Activated CD4-positive, alpha-beta T cell treated with anti-CD3 and anti-CD28 coated beads, Interleukin-2, amount 50 U/mL, for 1 hour (primary cell): ENCODE measurements at places on chromosomes 3 and 15.

DNA sequence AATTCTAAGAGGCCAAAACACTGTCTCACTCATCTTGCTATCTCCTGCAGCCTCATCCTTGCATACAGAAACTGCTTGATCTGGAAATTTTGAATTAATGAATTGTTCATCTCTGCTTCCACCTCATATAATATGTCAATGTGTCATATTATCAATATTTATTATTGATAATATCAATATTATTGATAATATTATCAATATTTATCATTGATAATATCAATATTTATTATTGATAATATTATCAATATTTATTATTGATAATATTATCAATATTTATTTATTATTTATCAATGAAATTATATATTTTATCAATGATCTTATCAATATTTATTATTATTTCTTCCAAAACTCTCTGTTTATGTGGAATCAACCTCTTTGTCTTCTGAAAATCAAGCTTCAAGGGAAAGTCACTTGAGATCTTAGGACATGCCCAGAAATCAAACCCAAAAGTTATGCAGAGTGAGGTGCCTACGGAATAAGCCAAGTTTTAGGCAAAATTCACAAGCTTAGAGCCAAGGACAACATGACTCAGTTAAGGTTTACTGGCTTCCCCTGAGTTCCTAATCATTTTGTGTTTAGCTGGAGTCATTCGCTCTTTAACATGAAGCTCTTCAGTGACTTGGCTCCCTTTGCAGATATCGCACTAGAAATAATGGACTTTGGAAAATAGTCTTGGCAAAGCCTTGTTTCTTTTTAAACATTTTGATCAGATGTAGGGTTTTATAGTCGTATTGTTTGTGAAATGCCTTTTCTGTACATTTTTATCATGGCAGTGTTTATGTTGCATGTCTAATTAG is 297.1 kb upstream of the RARB start:
- no peak for DNase-seq

- no peak for DNase-seq
Observed at GRCh38 chr3:191356631-191357439, 26.5 kb upstream of the UTS2B start.

DNA sequence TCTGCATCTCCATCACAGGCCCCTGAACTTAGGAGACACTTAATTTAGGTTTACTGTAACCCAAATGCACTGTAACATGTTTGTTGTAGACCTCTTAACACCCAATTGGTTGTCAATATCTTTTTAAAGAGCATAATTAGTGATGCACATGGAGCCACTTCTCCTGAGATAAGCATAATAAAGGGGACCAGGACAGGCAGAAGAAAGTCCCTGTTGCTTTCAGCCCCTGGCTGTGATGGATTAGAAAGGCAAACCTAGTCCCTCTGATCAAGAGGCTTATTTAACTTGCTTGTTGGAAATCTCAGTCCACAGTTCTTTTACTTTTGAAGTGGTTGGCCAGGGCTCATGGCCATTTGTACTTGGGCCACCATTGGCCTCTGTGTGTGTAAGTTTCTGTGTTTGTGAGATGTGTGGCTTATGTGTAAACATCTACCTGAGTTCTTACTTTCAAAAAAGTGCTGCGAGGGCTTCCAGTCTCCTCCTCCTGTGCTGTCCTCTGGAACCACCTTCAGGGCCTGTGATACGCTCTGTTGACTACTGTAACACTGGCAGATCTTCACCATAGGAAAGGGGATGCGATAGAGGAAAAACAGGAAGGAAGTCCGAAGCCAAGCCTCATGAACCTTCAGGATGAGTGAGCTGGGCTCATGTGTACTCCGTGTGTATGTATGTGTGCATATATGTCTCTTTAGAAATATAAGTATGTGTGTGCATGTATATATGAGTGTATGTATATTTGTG is 136.2 kb downstream of the EPHB1 start:
- no peak for DNase-seq

- DNase-seq: no peak
Observed at GRCh38 chr3:126287171-126287535, 70.1 kb downstream of the KLF15 start.

GRCh38 chr3:85781806-85782205 is 823.0 kb downstream of the CADM2 start:
- DNase-seq: no peak

DNA sequence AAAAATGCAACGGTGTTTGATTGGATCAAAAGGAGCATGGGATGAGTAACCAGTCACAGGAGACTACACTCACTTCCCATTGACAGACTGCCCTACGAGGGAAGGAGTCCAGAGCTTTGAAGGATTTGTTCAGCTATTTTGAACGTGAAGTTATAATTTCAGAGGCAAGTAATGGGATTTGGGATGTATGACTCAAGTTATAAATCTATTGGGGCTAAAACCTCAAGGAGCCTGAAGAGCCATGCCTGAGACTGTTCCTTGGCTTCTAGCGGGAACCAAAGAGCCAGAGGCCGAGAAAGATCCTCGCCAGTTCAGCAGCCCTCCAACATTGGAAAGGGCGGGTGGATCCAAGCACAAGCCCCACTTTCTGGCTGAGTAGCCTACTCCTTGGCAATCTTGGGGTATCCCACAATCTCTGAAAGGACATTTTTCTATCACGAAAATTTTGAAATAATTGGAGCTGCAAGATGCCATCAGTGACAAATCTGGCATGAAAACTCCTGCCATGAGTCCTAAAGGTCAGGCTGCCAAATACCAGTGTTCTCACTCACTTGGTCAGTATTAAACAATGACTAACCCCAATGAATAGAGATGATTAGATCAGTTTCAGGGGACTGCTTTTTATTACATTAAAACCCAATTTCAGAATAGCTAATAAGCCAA is 48.6 kb upstream of the SLCO2A1 start:
- DNase-seq: no peak

DNA sequence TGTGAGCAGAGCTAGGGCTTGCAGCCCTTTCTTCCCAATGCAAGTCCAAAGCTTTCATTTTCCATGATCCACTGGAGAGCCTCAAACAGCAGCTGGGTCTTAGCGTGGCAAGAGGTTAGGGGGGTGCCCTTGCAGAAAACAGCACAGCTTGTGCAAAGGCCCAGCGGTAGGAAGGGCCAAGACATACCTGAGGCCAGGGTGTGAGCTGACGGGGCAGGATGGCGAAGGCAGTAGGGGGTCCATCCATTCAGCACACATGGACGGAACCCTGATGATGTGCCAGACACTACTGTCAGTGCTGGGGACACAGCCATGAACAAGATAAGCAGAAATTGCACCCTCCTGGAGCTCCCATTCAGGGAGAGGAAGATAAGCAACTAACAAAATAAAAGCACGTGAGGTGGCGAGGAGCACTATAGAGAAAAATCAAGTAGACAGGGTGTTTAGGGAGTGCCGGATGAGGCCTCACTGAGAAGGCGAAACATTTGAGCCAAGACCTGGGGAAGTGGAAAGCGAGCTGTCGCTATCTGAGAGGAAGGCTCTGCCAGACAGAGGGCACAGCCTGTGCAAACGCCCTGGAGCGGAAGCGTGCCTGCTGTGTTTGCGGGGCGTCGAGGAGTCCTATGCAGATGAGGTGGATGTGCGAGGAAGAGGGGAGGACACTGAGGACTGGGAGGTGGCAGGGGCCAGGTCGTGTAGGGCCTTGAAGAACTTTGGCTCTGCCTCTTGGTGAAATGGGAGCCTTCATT is 43.4 kb downstream of the SLC6A1 start:
- no peak for DNase-seq

DNA sequence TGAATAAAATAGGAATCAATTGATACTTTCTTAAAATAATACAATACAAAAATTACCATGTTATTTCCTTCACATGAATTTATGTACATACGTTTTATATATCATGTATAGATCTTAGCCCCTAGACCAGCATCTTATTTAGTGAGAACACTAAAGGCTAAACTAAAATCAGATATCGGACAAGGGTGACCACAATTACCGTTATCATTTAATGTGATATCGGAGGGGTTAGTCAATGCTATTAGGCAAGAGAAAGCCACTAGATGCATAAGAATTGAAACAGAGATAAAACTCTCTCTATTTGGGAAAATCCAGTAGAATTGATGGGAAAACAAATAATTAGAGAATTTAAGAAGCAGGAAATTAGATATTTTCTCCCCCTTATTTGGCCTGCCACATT is 46.5 kb upstream of the TIMP4 start:
- no peak for DNase-seq

DNA sequence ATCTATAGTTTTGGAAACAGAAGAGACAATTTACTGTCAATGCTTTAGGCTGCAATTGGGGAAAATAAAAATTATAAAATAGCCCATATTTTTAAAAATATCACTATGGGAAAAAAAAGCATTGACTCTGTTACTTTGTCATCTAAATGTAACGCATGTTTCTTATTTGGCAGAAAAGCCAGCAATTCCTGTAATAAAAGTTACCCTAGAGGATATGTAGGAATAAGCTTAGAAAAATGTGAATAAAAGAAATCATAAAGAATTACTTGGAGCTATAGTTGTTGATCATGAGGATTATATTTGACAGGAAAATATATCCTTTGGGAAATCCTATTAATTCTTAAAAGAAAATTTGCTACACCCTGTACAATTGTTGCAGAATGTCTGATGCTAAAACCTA is 515.4 kb upstream of the IL12A start:
- no peak for DNase-seq

DNA sequence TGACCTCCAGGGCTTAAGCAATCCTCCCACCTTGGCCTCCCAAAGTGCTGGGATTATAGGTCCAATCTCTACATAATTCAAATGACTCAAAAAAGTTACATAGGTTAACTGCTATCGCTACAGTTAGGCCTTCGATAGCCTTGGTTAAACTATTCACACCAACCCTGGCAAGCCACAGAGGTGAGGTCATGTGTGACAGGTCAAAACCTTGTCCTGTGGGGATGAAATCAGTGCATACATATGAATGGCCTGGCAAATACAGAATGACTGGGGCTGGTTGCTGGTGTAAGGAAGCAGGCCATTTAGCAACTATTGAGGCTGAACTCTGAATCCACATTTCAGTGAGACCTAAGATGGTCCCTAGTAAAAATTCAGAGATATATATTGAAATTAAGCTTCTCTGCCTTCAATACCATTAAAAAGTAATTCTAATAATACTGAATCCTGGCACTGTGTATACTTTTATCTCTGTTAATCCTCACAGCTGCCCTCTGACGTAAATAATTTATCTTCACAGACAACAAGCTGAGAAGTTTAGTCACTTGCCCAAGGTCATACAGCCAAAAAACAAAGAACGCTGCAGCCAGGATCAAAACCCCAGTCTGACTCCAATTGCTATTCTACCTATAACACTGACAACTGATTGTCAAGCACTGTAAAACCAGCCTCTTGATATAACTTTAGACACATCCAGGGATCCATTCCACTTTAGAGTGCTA is 35.3 kb downstream of the MKRN2 start:
- no peak for DNase-seq

GRCh38 chr3:131233900-131234668 is 147.5 kb upstream of the NUDT16 start:
- no peak for DNase-seq

DNA sequence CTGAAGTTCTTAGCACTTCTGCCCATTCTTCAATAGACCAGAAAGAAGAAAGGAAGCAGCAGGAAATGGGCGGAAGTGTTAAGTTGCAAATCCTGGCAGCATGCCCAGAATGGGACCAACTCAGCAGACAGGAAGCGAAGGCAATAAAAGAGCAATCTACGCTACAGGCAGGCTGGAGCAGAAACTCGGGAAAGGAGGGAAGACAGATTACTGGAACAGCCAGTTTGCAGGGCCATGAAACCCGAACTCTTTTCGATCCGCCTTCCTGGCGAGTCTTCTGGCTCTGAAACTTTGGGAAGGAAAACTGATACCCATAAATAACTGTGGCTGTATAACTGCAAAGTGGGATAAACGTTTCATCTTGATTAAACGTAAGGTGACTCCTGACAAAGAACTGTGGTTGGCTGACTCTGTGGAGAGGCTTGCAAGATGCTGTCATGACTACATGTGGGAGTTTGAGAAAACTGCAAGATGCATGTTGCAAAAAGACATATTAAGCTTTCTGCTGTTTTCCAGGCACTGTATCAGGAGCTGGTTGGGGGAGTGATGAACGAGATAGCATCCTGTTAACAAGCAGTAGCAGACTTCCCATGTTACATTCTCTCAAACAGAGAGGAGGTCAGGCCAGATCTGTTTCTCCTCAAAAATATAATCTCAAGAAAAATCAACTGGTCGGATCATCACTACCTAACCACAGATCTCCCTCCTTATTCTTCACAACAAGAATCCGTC is 67.8 kb downstream of the FMN1 start:
- peak; percentile 54 for DNase-seq

DNA sequence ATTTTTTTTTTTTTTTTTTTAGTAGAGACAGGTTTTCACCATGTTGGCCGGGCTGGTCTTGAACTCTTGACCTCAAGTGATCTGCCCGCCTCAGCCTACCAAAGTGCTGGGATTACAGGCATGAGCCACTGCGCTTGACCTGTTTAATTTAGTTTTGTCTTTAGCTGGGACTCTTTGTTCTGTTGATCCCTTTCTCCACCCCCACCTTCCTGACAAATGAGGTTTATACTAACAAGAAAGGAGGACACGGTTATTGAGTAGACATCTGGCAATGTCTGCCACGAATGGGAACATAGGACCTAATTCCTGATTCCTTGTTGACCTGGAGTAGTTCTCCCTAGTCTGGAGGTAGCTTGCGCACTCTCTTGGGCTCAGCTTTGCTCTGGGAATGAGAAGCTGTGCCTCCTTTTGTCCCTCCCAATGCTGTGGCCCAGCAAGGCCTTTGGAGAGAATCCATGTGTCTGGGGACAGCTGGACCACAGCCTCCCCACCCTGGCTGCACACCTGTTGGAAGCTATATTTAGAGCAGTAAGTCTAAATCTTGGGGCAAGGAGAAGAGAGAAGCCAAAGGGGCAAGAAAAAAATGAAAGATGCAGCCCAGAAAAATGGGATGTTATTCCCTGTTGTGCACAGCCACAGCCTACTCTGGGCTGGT is 53.2 kb upstream of the ADPGK start:
- no peak for DNase-seq

DNA sequence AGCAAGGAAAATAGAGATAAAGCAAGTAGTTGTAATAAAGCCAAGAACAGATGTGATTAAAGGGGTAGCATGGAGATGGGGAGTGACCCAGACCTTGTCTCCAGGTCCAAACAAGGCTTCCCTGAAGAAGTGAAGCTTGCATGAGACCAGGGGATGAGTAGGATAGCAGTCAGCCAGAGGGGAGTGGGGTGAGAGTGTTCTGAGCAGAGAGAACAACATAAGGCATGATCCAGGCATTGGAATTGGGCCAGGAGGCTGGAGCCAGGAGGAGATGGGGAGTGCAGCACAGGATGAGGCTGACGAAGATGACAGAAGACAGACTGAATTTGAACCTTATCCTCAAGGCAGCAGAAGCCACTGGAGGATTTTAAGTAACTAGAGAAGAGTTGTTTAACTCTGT is 7.2 kb downstream of the TMOD2 start:
- DNase-seq: no peak

- no peak for DNase-seq
Observed at GRCh38 chr3:157123621-157124020, 36.3 kb downstream of the CCNL1 start.
